ENCODE measurements at places on chromosomes 2 and 18. TPM values are rescaled to one million over a fixed set of nuclear protein-coding genes. Genes with fewer than 3 reads are reported as not detected.
A peak's percentile ranks its signal among the peaks of the same experiment; 100 is the strongest.

GRCh38 chr2:43925431-43925830, 70.4 kb downstream of the LRPPRC start:
- no peaks in the 10 kb centered on the region for H3K27me3 ChIP-seq
- DNase-seq = no peak
- H3K27ac ChIP-seq = no peak overlapping the region
- H3K4me1 ChIP-seq = no peaks in the 10 kb centered on the region

DNA sequence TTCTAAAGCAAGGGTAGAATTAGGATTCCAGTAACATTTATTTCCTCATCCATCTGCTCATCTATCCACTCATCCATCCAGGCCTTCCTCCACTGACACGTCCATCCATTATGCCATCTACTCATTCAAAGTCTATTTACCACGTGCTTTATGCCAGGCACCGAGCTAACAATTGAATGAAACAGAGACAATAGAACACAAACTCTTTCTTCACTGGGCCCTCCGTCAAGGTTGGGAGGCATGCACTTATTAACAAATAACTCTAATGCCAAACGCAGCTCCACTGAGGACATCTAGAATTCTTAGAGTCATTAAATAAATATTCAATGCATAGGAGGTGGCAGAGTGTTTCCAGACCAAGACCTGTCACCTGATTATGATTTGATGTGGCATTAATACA, 262.7 kb downstream of the CYRIA start:
- no peak for DNase-seq
- H3K4me1 ChIP-seq = no peaks in the 10 kb centered on the region
- no peak overlapping the region for H3K27ac ChIP-seq
- H3K27me3 ChIP-seq = no peaks in the 10 kb centered on the region
- no peak overlapping the region for H3K4me3 ChIP-seq
- no peaks in the 10 kb centered on the region for H3K36me3 ChIP-seq

The PTPN18 gene
- total RNA-seq = 56.5 TPM

DNA sequence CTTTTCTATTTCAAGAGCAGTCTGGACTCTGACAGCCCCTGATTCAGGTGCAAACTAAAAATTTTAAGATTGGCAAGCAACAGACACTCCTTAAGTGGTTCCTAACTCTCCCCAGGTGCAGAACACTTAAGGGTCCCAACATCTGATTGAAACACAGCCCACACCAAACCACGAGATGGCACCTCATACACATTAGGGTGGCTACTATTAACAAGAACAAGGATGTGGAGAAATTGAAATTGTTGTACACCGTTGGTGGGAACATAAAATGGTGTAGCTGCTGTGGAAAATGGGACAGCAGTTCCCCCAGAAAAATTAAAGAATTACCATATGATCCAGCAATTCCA, 82.3 kb downstream of the POLR1A start:
- H3K4me1 ChIP-seq = peaks cover 5% of the 10 kb centered on the region
- H3K4me3 ChIP-seq = no peak overlapping the region
- peaks cover 34% of the 10 kb centered on the region for H3K36me3 ChIP-seq
- H3K27me3 ChIP-seq = no peaks in the 10 kb centered on the region
- DNase-seq = no peak

The CYTIP gene
- total RNA-seq = 2.6 TPM

The SNTG2 gene
- total RNA-seq = 7.4 TPM

GRCh38 chr18:79678665-79679551, 695 bp upstream of the CTDP1 start:
- peak; percentile 99 for DNase-seq
- H3K27ac ChIP-seq = peak overlapping the region; percentile 99
- H3K36me3 ChIP-seq = peaks cover 13% of the 10 kb centered on the region

GRCh38 chr2:5730386-5730785, 38.2 kb downstream of the SOX11 start:
- DNase-seq = no peak
- no peak overlapping the region for H3K4me3 ChIP-seq
- H3K27ac ChIP-seq = no peak overlapping the region

GRCh38 chr2:182763311-182763912, 47.4 kb downstream of the DNAJC10 start:
- peaks cover 37% of the 10 kb centered on the region for H3K36me3 ChIP-seq
- no peaks in the 10 kb centered on the region for H3K27me3 ChIP-seq

DNA sequence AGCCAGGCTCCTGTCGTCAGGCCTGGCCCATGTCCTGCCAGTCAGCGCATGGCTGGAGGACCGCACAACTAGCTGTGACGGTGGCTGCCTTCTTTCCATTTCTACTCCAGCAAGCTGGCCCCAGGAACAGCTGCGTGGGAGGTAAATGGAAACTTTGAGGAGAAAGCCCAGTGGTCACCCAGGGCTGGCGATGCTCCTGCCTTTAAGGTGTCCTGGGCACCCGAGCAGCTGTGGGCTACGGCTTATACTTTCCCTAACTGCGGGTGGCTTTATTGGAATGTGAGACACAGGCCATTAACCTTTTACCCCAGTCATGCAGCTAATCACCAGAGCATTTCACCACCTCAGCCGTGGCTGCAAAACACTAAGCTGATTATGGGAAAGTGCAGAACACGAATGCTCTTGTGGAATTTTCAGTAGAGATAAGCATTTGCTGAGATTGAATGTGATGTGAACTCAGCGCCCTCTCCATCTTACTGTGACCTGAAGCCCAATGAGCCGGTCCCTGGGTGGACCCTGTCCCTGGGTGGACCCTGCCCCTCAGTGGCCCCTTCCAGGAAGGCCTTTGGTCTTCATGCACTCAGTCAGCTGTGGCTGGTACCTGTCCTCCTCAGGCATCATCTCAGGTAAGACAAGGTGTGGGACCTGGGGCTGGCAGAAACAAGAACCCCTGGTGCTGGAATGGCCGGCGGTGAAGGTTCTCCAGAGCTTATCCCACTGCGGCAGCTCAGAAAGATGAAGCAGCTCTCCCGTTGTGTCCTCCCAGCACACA, 275.4 kb upstream of the HS6ST1 start:
- DNase-seq = no peak
- H3K27me3 ChIP-seq = no peaks in the 10 kb centered on the region
- no peak overlapping the region for H3K4me3 ChIP-seq
- no peak overlapping the region for H3K27ac ChIP-seq
- H3K36me3 ChIP-seq = no peaks in the 10 kb centered on the region

DNA sequence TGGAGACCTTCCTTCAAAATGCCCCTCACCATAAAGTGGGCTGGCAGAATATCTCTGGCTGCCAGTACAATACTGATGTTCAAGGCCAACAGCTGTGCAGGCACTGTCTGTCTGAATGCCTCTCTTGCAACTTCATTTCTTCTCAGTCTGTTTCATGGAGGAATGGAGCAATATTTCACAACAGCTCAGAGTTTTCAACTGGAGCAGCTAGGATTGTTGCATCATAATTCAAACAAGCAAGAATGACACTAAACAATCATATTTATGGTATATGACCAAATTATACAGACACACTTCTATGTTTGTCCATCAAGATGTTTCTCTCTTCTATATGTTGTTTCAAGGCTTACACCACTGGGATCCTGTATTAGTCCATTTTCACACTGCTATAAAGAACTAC, 444.2 kb downstream of the LRATD1 start:
- DNase-seq = no peak
- H3K27ac ChIP-seq = no peak overlapping the region
- peaks cover 22% of the 10 kb centered on the region for H3K4me1 ChIP-seq
- no peaks in the 10 kb centered on the region for H3K36me3 ChIP-seq
- no peaks in the 10 kb centered on the region for H3K27me3 ChIP-seq

The IL1RN gene
- 4.1 TPM for total RNA-seq

- H3K27ac ChIP-seq = no peak overlapping the region
- peaks cover 4% of the 10 kb centered on the region for H3K27me3 ChIP-seq
- H3K4me1 ChIP-seq = no peaks in the 10 kb centered on the region
- DNase-seq = no peak
These were observed 242.7 kb upstream of the MYT1L start for GRCh38 chr2:2573658-2574293.

GRCh38 chr18:32383050-32383819, 87.4 kb downstream of the GAREM1 start:
- DNase-seq = no peak
- H3K27me3 ChIP-seq = no peaks in the 10 kb centered on the region
- peaks cover 44% of the 10 kb centered on the region for H3K4me1 ChIP-seq
- H3K4me3 ChIP-seq = no peak overlapping the region
- peak overlapping the region; percentile 47 for H3K27ac ChIP-seq
- no peaks in the 10 kb centered on the region for H3K36me3 ChIP-seq

GRCh38 chr2:201130524-201131186, 14.7 kb downstream of the CFLAR start:
- peaks cover 96% of the 10 kb centered on the region for H3K4me1 ChIP-seq
- H3K4me3 ChIP-seq = peak overlapping the region; percentile 10
- H3K36me3 ChIP-seq = peaks cover 22% of the 10 kb centered on the region
- no peaks in the 10 kb centered on the region for H3K27me3 ChIP-seq
- no peak for DNase-seq

DNA sequence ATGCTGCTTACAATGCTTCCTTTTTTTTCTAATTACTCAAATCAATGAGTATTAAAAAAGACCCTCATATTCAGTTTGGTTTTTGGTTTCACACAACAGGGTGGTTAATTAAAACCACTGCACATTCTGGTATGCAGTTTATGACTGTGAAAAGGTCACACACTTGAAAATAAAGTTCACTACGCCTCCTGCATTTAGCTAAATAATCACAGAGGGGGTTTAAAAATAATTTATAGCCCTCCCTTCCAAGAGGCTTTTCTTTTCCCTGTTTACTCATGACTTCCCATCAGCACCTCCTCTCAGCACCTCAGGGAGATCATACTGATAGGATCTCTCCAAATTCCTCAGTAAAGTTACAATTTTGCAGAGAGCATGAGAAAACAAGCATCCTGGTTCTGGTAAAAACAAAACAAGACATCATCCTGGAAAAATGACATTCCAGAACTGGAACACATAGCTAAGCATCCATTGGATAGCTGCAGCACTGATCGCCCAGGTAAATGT, 129.5 kb upstream of the TMEM200C start:
- no peak overlapping the region for H3K27ac ChIP-seq
- H3K4me3 ChIP-seq = no peak overlapping the region
- no peaks in the 10 kb centered on the region for H3K4me1 ChIP-seq
- H3K27me3 ChIP-seq = no peaks in the 10 kb centered on the region

The PRKCE gene
- total RNA-seq = 12.5 TPM

GRCh38 chr18:70688286-70688685, 399.4 kb downstream of the SOCS6 start:
- H3K4me3 ChIP-seq = no peak overlapping the region
- no peaks in the 10 kb centered on the region for H3K27me3 ChIP-seq
- no peak overlapping the region for H3K27ac ChIP-seq

DNA sequence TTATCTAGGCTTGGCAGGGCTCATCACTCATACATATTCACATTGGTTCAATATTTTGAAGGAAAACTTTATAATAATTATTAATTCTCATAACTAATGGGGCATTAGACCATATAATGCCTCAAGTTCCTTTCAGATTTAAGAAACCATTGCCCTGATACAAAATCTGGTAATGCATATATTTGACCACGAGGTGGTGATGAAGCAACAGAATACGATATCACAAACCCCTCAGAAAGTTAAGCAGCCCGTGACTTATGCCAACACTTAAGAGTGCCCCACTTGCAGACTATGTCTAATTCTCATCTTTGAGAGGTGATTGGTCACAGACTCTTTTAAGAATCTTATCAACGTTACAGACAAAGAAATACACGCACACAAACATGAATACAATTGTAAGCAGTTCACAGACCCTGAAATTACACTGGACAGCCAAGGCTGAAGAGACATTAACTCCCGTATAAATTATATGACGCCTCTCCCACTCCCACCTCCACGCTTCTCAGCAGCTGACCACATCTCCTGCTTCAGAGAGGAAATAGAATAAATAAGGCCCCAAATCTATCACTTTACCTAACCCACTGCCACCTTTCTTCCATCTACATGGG, 20.7 kb upstream of the DNAH6 start:
- H3K27me3 ChIP-seq = no peaks in the 10 kb centered on the region
- no peaks in the 10 kb centered on the region for H3K36me3 ChIP-seq
- DNase-seq = no peak
- no peak overlapping the region for H3K27ac ChIP-seq
- H3K4me3 ChIP-seq = no peak overlapping the region

Measured in esophagus muscularis mucosa (tissue), 4 donors.